Glutamatergic neuron (in vitro differentiated cells): ENCODE measurements at places on chromosomes 7 and 10. TPM values are rescaled to one million over a fixed set of nuclear protein-coding genes. Genes with fewer than 3 reads are reported as not detected.

PYROXD2 gene
- 5.5 TPM for total RNA-seq

HYAL4 gene
- not detected for total RNA-seq

TUBB8 gene
- total RNA-seq, result 1.1 TPM

PPP1R9A gene
- 14.7 TPM for total RNA-seq

PPP1R3A gene
- total RNA-seq, result not detected

TRIL gene
- 1.4 TPM for total RNA-seq

PTF1A gene
- not detected for total RNA-seq

TMEM176B gene
- total RNA-seq, result 0.44 TPM

GRCh38 chr7:132777956-132778355 lies 201.7 kb upstream of the PLXNA4 start:
- no peak for DNase-seq

DNA sequence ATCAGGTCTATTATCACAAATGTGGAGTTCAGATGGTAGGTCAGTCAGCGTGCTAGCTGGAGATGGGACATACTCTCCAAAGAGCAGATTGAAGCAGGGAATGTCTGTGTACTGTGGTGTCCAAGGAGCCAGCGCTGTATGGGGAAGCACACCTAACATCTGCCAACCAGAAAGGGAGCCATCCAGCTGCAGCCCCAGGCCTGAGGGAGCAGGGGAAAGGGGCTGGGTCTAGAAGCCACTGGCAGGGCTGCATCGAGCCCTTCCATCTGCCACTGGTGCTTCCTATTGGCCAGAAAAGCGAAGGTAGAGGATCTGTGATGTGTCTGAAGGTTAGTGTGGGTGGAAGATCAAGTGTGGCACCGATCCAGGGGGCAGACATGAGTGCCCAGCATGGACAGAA lies 8.0 kb upstream of the RAMP3 start:
- no peak for DNase-seq

- DNase-seq, result peak; percentile 14
These were observed 59.6 kb upstream of the PPP2R2D start for GRCh38 chr10:131841131-131841660.

DNA sequence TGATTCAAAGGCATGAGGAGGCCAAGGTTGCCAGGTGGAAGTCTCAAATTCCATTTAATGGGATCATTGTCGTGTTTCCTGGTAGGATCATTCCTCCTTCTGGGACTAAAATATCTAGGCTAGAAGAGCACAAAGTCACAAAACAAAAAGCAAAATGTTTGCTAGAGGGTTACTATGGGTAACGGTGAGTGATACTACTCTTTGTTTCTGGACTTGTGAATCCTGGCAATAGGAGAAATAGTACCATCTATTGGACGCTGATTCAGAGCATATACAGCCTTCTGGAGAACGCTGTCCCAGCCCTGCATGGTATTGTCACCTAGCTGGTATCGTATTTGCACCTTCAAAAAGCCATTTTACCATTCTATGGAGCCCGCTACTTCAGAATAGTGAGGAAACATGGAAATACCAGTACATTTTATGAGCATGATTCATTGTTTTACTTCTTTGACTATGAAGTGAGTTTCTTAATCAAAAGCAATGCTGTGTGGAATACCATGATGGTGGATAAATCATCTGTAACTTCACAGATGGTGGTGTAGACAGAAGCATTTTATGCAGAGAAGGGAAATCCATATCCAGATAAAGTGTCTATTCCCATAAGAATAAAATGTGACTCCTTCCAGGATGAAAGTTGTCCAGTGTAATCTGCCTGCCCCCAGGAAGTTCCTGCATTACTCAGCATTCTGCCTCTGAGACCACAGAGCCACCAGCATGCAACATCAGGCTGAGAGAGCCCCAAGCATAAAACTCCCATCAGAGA lies 361.0 kb downstream of the ETV1 start:
- no peak for DNase-seq

GRCh38 chr10:49679480-49679893 lies at the start of gene C10orf53:
TSS of gene C10orf53 (plus strand) at chr10:49679651. CDS start at chr10:49679698, 47 bp downstream.
- DNase-seq, result peak; percentile 83

DNA sequence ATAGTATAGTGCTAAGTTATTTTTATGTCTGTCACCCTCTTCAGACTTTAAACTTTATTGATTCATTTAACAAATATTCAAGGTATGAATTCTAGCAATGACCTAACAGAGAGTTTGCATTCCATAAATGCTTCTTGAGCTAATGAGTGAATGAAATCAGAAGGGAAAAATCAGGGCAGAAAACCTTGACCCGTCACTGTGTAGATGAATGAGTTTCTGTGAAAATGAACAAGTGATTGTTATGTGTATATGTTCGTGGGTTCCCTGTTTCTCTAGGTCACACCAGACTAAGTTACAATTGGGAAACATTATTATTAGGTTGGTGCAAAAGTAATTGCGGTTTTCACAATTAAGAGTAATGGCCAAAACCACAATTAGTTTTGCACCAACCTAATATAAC lies 30.1 kb downstream of the APBB1IP start:
- DNase-seq, result no peak

DNA sequence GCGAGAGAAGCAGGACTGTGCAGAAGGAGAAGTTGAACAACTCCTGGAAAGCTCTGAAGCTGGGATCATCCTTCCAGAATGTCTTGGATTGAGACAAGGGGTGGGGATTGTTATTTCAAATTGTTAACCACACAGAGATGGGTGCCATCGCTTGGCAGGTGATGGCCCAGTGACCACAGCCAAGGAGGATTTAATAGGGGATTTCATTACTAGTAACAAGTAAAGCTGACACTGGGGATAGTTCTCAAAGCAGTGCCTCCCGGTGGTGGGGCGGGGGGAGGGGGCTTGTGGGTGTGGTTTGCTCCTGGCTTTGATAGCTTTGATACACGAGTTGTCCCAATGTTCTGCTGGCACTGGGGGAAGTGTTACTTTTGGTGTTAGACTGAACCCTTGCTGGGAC lies 59.2 kb downstream of the ZNF503 start:
- DNase-seq, result no peak

DNA sequence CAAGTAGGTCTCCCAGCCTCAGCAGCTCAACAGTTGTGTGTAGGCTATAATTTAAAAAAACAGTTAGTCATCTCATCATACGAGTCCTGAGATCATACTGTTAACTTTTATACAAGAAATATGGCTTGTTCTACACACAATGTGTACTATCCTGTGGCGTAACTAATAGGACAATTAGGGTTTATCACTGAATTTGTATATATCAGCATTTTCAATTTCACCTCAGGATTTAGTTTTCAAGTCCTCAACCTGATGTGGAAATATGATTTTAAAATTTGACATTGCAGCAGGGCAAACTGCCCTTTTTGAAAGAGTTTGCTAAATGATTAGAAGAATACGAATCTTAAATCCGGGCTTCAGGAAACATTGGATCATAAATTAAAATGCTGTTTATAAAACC lies 237.2 kb upstream of the CTBP2 start:
- DNase-seq, result no peak

- no peak for DNase-seq
These were observed 205.6 kb upstream of the CSTF2T start for GRCh38 chr10:51905032-51905431.

- DNase-seq, result no peak
These were observed 144.7 kb downstream of the NRP1 start for GRCh38 chr10:33189808-33190207.

- DNase-seq, result no peak
These were observed 28.2 kb downstream of the ASNS start for GRCh38 chr7:97844036-97844435.

GRCh38 chr7:44341401-44341800 lies 16.0 kb upstream of the CAMK2B start:
- no peak for DNase-seq

DNA sequence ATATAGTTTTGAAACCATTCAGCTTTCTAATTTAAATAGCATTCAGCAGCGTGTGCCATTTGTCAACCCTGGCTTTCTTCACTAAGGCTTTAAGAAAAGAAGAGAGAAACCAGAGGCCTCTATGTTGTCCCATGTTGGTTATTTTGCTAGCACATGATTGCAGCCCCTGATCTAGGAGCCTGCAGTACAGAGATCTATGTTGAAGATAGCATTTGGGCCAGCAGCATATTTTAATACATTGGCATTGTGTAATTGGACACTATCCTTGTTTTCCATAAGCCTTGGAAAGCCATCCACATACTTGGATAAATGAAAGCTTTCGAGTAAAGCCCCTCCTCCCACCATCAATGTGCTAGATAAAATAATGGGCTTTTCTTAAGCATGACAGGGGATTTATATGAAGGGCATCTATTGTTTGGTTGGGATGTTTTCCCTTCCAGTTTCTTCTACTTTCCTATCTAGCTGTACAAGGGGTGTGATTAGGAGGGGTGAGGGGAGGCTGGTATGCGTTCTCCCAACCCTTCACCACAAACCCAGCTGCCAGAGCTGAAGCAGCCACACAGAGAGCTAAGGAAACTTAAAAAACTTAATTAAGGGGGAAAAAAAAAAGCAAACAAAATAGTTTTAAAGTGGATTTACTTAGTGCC lies 23.1 kb upstream of the SDHAF3 start:
- no peak for DNase-seq

DNA sequence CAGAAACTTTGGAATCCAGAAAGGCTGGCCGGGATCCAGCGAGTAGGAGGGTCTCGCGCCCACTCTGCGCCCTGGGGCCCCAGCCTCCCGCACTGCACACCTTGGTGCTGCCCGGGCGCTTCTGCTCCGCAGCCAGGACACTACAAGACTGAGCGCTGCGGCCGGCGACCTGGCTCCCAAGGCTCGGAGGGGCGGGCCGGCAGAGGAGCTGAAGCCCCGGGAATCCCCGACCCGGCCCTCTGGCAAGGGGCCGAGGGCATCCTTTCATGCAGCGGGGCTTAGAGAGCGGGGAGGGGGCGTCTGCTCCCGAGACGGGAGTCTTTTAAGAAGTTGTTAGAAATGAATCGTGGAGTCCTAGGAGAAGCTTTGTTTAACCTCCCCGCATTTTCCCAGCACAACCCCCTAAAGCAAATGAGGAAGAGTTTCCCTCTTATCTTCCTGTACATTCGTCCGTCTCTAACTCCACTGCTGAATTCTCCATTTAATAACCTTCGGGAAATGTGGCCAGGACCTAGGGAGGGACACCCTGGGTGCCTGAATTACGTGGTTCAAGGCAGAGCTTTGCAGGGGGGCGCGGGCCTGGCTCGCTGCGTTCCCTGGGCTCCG lies 1.1 kb downstream of the VWC2 start:
- peak; percentile 54 for DNase-seq

DNA sequence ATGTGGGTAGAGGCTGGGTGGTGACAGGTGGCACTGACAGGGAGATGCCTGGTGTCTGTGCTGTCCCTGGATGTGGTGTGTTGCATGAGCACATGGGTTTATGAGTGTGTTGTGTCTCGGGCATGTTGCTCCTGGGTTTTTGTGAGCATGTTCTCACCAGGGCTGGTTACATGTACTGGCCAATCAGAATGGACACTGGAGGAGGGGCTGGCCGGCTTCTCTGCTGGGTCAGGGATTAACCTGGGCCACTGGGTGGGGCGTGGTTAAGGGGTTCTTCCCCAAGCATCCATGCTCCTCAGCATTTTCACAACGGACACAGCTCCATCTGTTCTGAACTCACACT lies 20.8 kb upstream of the VOPP1 start:
- DNase-seq, result no peak

- DNase-seq, result no peak
These were observed 9.2 kb downstream of the CCDC136 start for GRCh38 chr7:128801003-128801402.

GRCh38 chr7:95213809-95214492 lies 110.4 kb downstream of the PON1 start:
- DNase-seq, result no peak

DNA sequence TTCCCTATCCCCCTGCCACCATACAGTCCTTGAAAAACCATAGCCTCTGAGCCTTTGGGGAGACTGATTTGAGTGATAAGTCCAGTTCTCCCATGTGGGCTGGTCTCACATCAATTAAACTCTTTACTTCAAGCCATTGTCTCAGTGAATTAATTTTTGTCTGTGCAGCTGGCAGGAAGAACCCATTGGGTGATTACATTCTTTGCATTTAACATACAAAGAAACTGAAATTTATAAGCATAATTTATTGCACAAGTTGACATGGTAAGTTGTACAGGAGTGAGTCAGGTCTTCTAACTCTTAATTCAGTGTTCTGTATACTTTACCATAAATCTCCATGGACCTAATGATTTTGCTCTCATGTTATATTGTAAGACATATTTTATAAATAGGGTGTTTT lies 1613.0 kb upstream of the LRRTM3 start:
- DNase-seq, result no peak

DNA sequence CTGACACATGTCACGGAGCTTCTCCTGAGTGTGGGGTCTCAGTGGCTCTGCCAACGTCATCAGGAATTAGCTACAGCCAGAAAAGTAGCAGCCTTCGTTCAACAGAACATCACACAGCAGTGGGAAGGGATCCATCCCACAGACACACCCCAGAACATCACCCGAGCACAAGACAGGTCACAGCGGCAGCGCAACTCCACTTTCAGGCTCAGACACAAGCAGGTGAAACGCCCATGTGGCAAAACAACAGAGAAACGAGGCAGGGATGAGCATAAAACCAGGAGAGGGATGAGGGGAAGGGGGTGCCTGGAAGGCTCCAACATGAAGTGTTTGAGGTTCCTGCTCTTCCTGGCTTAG lies 44.8 kb downstream of the CAMK2B start:
- no peak for DNase-seq

- DNase-seq, result no peak
These were observed 1.7 kb upstream of the WDR86 start for GRCh38 chr7:151411551-151411950.

DNA sequence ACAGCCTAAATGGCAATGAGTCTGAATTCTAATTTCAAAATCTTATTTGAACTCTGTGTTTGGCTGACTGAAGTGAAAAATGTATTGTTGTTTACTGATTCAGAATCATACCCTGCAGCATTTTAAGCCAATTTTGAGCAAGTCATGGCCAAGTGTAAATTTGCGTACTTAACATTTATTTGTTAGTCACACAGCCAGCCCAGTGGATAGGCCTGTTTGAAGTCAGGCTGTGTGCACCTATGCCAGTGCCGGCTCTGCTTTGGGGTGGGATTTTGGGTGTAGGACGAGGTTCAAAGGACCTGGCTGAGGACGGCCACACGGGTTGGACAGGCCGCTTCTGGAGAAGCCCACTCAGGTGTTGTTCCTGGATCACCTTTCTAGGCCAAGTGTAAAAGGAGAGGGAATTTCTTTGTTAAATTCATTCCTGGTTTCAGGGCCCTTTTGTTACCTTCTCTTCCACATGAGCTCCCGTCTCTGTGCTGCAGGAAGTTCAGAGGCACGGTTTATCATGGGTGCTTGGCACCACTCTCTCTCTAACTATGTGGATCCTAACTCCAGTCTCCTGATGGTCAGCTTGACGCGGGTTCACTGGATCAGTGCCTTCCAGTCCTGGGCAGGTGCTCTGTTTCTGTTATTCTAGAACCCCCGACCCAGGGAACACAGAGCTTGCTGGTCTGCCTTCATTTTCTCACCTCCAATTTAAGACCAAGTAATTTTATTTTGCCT lies 84.7 kb downstream of the CCNY start:
- no peak for DNase-seq
